NCI-H1436 treated with DMSO at 0.1 percent for 48 hours (cell line): ENCODE measurements at places on chromosomes 2 and 18.

DNA sequence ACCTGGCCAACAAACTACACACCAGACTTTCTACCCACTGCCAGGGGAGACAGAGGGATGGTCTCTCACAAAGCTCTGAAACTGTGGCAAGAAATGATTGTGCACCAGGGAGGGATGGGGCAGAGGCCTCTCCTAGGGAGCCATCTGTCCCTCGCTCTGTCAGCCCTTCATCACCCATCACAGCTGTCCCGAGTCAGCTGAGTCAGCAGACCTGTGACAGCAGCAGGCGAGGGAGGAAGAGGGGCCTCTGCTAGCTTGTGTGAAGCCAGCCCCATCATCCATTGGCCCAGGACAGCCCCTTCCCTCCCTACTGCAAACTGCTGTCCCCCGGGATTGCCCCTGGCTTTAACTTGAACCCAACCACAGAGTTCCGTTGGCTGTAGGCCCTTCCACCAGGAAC is 5.0 kb downstream of the SH2D6 start:
- DNase-seq: no peak

DNA sequence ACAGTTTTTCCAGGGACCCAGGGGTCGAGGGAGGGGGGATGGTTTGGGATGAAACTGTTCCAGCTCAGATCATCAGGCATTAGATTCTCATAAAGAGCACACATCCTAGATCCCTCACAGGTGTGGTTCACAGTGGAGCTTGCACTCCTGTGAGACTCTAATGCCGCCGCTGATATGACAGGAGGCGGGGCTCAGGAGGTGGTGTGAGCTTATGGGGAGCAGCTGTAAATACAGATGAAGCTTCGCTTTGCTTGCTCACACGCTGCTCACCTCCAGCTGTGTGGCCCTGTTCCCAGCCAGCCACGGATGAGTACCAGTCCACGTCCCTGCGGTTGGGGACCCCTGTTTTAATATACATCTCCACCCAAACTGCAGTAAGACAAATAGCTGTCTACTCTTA is 204.2 kb downstream of the AGAP1 start:
- no peak for DNase-seq

- DNase-seq: no peak
These were observed 1099.7 kb downstream of the SUCLG1 start for GRCh38 chr2:83359336-83359735.

GRCh38 chr2:154762638-154763037 is 64.1 kb downstream of the KCNJ3 start:
- no peak for DNase-seq

DNA sequence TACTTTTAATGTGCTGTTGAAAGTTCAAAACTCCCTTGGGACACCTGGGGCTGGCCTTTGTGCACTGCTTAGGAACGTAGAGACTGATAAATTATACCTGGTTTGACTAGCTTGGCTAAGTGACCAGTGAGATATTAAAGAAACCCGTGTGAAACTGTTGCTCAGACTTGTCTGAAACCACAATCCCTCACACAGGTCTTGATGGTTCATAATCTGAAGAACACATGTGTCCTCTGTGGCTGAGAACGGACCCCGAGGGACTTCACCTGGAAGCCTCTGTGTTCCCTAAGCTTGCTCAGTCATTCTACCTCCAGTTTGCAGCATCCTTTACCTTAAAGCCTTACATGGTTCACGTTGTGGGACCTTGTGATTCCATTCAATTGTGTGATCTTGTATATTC is 218.8 kb downstream of the CBLN2 start:
- DNase-seq: no peak

DNA sequence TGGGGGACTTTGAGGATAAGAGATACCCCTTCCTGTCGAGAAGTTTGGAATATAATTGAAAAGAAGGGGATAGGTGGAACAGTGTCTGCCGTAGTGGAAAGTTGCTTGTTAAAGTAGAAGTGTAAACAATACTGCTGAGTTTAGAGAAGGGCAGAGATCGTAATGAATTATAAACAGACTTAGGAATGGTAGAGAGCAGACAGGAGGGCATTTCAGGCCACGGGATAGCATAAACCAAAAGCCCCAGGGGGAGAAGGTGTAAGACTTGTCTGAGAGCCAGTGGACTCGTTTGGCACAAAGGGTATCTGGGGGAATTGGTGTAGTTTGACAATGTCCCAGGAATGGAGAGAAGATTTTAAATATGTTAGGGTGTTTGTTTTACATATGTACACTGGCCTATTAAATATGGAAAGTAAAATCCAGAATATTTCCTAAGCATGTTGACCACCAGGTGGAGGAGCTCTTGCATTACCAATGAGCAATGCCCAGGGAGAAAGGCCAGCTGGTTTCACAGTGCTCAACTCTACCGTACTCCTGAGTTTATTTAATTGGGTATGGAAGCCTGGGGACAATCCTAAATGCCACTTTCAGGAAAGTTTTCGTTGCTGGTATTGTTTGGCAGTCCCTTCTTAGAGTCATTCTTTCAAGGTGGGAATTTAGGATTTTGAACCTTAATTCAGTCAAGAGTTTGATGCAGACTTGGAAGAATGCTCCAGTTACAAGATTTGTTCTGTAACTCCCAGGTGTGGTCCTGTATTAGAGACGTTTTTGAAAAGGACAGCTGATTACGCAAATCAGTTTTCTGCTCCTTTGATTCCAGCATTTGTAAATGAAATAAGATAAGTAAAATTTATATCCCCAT is 7.5 kb downstream of the COPS8 start:
- DNase-seq: no peak

GRCh38 chr2:54750040-54750439 is 26.6 kb downstream of the EML6 start:
- no peak for DNase-seq

DNA sequence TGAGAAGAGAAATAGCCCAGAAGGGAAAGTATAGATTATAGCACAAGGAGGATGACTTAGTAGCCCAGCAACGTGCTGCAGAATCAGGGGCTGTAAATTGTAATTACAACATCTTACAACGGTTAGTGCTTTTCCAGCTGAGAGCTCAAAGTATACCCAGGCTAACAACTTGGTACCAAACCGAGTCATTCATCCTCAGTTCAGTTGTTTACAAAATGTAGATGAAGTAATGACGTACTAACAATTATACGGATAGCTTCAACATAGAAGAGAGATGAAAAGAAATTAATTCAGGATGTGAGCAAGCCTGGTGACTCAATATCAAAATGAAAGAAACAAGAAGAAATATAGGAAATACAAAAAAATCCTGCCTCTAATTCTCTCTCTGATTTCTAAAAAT is 99.2 kb downstream of the DYNAP start:
- no peak for DNase-seq

GRCh38 chr2:100228967-100229366 is 86.6 kb upstream of the AFF3 start:
- no peak for DNase-seq

GRCh38 chr18:33375829-33376228 is 64.7 kb downstream of the CCDC178 start:
- DNase-seq: no peak

- DNase-seq: no peak
These were observed 575 bp downstream of the HSPD1 start for GRCh38 chr2:197498937-197499593.

GRCh38 chr18:59379772-59380522 is 20.9 kb upstream of the LMAN1 start:
- DNase-seq: no peak

GRCh38 chr18:63106727-63107126 is 212.8 kb downstream of the BCL2 start:
- no peak for DNase-seq

DNA sequence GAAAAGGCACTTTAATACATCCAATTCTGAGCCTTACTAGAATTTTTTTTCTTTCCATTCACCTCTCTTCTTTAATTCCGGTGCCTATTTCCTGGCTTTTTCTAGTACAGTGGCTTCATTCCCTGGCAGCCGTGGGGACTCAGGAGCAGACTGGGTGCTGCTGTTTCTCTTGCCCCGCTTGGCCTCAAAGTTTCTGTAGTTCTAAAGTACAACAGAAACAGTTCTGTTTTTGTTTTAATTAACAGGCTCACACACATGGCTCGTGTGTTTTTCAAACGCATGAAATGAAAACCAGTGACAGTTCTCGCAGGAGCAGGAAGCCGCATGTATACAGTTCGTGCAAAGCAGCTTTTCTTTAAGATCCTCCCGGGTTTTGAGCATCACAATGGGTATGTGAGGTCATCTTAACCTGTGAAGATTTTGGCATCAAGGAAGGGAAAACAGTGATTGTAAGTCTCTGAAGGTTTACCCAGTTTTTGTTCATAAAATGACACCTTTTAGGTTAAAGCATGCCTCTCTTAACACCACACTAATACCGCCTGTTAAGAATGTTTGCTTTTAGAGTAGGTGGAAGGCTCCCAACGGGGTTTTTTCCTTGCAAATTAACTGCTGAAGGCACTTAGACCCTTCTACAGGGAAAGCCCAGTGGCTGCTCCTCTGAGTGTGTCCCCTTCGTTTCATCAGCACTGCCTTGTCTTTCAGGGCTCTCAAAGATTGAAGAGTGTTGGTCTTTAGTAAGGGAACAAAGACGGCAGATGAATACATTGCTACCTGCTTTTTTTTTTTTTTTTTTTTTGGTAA is 5.8 kb downstream of the FZD7 start:
- no peak for DNase-seq

DNA sequence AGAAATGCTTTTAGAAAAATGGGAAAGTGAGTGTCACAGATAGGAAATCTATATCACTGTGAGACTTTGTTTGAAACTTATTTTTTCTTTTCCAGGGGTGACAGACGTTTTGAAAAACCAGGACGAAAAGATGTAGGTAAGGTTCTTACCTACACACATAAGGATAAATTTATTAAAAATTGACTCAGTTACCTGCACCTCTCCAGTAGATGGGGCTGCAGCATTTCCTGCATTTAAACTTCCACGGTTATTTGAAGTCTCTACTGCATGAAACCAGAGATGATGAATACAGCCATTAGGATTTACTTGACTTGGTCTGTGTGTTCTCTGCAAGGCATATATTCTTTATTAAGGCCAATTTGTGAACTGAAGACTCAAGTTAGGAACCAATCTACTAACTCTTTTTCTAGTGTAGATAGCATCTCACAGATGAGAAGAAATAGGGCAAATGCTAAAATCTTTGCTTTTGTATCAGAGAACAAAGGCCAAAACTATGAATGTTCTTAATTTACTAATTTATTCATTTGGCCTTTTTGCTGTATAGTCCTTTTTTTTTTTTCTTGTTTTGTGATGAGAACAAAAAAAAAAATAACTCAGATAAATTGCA is 15.0 kb downstream of the KCNJ13 start:
- no peak for DNase-seq

- peak; percentile 78 for DNase-seq
These were observed 24.8 kb upstream of the PTMA start for GRCh38 chr2:231683292-231684235.

GRCh38 chr18:41845563-41845962 is 109.5 kb upstream of the PIK3C3 start:
- DNase-seq: no peak

DNA sequence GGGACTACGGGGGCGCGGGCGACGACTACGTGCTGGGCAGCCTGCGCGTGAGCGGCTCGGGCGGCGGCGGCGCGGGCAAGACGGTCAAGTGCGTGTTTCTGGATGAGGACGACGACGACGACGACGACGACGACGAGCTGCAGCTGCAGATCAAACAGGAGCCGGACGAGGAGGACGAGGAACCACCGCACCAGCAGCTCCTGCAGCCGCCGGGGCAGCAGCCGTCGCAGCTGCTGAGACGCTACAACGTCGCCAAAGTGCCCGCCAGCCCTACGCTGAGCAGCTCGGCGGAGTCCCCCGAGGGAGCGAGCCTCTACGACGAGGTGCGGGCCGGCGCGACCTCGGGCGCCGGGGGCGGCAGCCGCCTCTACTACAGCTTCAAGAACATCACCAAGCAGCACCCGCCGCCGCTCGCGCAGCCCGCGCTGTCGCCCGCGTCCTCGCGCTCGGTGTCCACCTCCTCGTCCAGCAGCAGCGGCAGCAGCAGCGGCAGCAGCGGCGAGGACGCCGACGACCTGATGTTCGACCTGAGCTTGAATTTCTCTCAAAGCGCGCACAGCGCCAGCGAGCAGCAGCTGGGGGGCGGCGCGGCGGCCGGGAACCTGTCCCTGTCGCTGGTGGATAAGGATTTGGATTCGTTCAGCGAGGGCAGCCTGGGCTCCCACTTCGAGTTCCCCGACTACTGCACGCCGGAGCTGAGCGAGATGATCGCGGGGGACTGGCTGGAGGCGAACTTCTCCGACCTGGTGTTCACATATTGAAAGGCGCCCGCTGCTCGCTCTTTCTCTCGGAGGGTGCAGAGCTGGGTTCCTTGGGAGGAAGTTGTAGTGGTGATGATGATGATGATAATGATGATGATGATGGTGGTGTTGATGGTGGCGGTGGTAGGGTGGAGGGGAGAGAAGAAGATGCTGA is 1.4 kb downstream of the SOX11 start:
- no peak for DNase-seq

GRCh38 chr2:232586943-232587505 is 36.5 kb downstream of the EIF4E2 start:
- DNase-seq: no peak

- DNase-seq: no peak
These were observed 52.8 kb upstream of the CTAGE1 start for GRCh38 chr18:22470248-22471235.

DNA sequence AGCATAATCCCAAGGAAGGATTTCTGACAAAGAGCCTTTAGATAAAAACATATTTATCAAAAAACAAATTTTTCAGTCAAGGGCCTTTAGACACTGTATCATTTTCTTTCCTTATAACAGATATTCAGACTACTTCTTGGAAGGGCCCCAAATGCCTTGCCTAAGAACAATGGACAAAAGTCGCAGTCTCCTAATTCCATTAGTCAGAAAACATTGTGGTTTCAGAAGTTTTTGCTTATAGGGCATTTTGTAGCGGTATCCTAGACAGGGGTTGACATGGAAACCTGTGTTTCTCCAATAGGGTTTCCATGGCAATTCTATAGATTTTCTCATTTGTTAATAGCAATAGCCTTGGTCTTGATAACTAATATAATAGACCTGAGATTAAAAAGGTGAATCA is 36.7 kb upstream of the AGPS start:
- no peak for DNase-seq

- no peak for DNase-seq
These were observed 62.4 kb downstream of the PPP1R1C start for GRCh38 chr2:182048088-182048487.

GRCh38 chr2:77839102-77839501 is 316.9 kb upstream of the LRRTM4 start:
- DNase-seq: no peak
